Stimulated activated CD8-positive, alpha-beta memory T cell treated with anti-CD3 and anti-CD28 coated beads, Interleukin-2, amount 100 ng/mL, for 48 hours (primary cell): ENCODE measurements at places on chromosomes 4 and X.

DNA sequence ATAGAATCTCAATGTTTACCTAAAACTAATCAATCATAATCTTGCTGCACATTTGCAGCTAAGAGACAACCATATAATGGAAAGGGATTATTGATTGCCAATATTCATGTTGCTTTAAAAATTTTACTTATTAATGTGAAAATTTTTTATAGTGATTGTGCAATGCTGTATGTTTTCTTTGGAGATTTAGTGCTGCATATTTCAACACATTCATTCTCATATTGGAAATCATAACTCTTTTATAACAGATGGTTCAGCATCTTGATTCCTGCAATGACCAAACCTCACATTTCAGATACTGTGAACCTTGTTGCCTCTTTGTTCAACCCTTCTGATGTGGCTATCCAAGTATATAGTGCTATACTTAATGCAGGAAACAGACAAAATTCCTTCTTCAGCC, 502.6 kb downstream of the C4orf33 start:
- DNase-seq = no peak

GRCh38 chrX:18825375-18825774, 117.9 kb downstream of the PPEF1 start:
- DNase-seq = no peak

GRCh38 chrX:14729058-14729457, 143.8 kb downstream of the FANCB start:
- no peak for DNase-seq

GRCh38 chr4:48778431-48779094, 1.5 kb downstream of the FRYL start:
- DNase-seq = no peak

GRCh38 chrX:124086411-124086810, 124.9 kb downstream of the STAG2 start:
- no peak for DNase-seq

- DNase-seq = no peak
These were observed 6.1 kb upstream of the ABRAXAS1 start for GRCh38 chr4:83490876-83491450.

GRCh38 chr4:153227469-153228075, 23.3 kb downstream of the TRIM2 start:
- DNase-seq = no peak

DNA sequence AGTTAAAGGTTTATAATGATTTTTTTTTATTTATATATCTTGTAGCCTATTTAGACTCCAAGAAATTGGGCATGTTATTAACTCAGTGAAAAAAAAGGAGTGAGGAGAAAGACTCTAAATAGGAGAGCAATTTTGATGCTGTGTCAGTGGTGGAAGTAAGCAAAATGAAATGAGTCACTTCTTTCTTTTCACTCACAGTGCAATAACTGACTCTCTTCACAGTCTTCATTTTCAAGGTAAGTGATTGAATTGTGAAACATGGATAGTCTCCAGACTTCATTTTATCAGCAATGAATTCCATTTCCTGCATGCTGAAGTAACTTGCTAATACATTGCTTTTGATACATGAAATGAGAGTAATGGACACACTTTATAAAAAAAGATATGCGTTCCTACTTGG, 2271.5 kb downstream of the PCDH7 start:
- DNase-seq = no peak

GRCh38 chr4:173014113-173014558, 154.5 kb upstream of the GALNT7 start:
- no peak for DNase-seq

- no peak for DNase-seq
These were observed 37.0 kb upstream of the OTUD4 start for GRCh38 chr4:145217349-145217748.

DNA sequence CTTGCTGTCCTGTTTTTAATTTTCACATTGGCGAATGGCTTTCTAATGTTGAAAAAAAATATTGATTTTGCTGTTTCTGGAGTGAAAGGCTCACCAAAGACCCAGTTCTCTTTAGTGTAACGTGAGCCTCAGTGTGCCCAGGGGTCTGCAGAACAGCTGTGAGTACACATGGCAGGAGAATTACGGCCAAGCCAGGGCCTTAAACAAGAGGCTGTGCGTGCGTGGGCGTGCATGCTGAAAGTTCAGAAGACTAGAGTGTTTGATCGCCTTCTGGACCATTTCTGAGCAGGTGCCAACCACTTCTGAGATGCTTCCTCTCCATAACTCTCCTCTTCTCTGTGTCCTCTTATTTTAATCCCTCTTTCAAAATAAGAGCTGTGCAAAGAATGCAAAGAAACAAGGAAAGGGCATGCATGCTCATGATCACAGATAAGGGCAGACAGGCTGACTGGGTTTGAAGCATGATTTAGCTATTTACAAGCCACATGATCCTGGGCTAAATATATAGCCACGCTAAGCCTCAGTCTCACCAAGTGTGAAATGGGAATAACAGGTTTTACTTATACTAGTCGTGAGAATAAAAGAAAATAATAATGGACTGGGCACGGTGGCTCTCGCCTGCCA, 9.9 kb downstream of the PHEX start:
- DNase-seq = no peak

GRCh38 chr4:25914670-25915352, 791 bp downstream of the SMIM20 start:
- no peak for DNase-seq

- no peak for DNase-seq
These were observed 512 bp upstream of the TMEM131L start for GRCh38 chr4:153465615-153466080.

- no peak for DNase-seq
These were observed 41.3 kb downstream of the RBMX start for GRCh38 chrX:136839196-136839595.

DNA sequence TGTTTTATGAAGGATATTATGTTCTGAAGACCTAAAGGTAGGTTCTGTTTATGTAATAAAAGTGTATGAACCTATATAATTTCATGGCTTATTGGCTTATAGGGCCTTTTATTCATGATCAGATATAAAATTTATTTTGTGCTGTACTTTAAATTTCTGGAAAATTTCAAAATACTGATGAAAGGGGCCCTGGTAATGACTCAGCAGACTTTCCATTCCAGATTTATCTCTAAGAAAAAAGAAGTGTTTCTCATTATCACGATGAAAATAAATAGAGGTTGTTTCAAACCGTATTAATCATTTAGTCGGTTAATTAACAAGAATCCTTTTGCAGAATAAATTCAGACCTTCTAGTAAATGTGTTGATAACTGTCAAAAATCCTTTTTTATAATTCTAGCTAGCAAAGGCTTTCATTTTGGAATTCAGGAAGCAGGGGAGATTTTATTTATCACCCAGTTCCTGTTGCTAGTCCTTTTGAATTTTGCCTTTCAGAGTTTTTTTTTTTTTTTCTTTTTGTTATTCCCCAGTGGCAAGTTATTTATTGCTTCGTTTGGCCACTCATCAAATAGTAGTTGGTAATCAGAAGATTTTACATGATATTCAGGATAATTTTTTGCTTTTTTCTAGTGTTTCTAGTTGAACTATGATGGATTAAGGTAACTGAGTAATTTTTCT, 5.4 kb upstream of the TAPT1 start:
- no peak for DNase-seq

DNA sequence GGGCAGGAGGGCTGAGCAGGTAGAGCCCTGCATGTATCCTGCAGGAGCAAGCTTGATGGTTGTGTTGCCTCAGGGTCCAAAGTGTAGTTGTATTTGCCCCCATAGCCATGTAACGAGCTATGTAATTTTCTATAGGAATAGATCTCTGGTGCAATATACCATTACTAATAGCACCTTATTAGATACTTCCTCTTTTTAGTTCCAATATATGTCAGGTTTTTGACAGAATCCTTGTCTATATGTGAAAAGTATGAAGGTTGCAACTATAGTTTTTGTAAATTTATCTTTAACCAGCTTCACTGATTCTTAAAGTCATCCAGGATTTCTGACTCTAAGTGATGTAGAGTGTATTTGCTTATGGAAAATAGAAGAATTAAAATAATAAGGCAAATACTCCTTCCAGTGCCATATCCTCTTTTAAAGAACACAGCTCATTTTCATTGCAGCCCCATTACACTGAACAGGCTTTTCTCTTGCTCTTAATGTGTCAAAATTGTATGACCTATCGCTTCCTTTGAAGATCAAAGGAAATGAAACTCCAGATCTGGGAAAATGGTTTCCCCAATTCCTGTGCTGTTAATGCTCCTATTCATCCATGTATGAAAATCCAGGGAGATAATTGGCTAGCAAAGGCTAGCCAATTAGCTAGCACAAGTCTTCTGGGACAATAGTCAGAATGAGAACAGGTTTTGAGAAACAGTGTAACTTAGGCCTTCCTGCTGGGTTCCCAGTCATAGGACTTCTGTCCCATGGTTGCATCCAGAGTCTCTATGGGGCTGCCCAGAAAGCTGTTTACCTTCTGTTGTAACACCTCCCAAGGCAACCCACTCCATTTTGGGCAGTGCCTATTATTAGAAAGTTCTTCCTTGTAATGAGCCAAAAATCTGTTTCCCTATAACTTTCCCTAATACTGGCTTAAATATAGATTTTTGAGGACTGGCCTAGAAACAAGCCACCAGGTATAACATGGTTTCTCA, 90.6 kb downstream of the TSPAN7 start:
- no peak for DNase-seq
